HFFc6 (cell line): ENCODE measurements at places on chromosomes 11 and 22. TPM values are rescaled to one million over a fixed set of nuclear protein-coding genes. Genes with fewer than 3 reads are reported as not detected.

- no peak for DNase-seq
These were observed 3.1 kb upstream of the PTS start for GRCh38 chr11:112223121-112223520.

The ZP1 gene
- total RNA-seq, result not detected in 2 replicates

- no peak for DNase-seq
These were observed 11.6 kb upstream of the CACNA1I start for GRCh38 chr22:39558950-39559349.

- DNase-seq, result peak; percentile 23
These were observed 35.3 kb downstream of the BCR start for GRCh38 chr22:23215294-23216241.

DNA sequence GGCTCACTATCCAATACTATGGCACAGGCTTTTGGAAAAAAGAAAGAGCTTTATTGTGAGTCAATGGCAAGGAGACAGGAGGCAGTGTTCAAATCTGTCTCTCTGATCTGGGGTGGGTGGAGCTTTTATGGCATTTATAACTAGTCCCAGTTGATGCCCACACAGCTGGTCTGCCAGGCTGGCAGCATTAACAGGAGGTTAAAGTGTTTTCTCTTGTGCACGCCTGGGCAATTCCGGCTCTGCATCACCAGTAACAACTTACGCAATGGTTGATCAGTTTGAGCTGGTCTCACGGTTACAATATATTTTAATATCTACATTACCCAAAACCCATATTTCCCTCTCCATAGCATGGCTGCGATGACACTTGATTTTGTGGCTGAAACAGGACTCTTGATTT is 15.1 kb upstream of the SMIM38 start:
- DNase-seq, result no peak

GRCh38 chr11:118918128-118918685 is 7.5 kb downstream of the BCL9L start:
- peak; percentile 97 for DNase-seq

DNA sequence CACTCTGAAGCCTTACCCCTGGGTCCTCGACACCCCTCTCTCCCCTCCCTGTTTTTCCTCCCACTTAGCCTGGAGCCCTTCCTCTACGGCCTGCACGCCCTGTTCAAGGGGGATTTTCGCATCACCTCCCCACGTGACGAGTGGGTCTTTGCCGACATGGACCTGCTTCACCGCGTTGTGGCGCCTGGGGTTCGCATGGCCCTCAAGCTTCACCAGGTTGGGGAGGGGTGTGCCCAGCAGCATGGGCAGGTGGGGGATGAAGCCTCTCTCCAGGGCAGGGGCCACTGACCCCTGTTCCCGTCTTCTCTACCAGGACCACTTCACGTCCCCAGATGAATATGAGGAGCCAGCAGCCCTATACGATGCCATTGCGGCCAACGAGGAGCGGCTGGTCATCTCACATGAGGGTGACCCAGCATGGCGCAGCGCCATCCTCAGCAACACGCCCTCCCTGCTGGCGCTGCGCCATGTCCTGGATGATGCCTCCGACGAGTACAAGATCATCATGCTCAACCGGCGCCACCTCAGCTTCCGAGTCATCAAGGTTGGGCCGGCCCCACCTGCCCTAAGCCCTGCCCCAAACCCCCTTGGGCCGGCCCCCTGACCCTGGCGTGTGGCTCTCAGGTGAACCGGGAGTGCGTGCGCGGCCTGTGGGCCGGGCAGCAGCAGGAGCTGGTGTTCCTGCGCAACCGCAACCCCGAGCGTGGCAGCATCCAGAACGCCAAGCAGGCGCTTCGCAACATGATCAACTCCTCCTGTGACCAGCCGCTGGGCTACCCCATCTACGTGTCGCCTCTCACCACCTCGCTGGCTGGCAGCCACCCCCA is 2.8 kb upstream of the SIPA1 start:
- DNase-seq, result no peak

The KCNK7 gene
- 0.26 to 0.30 TPM in 2 of 3 replicates, not detected in the other for total RNA-seq

- DNase-seq, result no peak
These were observed 23.0 kb downstream of the SCN4B start for GRCh38 chr11:118129471-118130172.

DNA sequence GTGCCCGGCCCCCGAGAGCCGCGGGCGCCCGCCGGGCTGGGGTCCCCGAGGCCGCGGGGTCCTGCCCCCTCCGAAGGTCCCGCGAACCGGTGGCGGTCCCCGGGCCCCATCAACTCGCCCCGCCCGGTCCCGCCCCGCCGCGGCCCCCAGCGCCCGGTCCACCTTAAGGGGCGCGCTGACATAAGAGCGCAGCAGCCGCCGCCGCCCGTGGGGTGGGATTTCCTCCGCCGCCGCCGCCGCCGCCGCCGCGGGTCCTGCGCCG is at the start of gene ZDHHC8:
ZDHHC8 (plus strand) TSS at position 208 of the 262 bp plus-strand sequence. CDS start 144 bp downstream, outside the sequence.
- DNase-seq, result no peak

DNA sequence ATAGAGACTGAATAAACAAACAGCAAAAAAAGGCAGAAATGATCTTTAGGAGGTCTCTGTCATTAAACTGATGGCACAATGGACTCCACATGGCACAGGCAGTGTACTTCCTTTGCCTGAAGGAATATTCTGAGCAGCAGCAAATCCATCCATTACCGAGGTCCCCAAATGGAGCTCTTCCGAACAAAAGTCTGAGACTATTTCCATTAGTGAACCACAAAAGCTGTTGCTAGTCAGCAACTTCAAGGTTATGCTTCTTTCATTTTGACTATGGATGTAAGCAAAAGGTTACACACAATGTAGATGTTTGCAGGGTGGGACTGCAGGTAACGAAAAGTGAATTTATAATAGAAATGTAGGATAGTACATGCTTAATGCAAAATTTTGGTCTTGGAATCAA is 14.5 kb downstream of the NARS2 start:
- no peak for DNase-seq

DNA sequence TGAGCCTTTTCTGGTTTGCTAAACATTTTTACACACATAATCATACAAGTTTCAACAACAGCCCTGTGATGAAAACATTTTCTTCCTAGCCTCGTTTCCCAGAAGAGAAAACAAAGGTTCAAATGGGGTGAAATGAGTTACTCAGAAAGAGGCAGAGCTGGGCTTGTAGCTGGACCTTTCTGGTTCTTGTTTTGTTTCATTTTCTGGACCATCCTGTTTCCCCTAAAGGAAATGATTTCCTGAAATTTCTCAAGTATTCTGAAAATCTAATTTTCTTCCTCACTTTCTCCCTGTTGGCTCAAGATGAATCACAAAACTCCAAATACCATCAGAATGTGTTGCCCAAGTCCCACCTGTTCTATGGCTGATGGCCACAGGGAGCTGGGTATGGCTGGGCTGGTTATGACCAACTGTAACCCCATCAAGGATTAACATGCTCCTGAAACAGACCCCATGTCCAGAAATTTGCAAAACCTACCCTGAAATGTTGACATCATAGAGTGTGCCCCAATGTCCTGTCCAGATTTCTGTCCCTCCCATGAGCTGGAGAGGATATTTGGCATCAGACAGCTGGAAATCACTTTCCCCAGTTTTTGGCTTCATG is 6.7 kb upstream of the APOL4 start:
- DNase-seq, result no peak

GRCh38 chr22:36546092-36546804 is 17.3 kb upstream of the EIF3D start:
- peak; percentile 36 for DNase-seq

The HTR3B gene
- total RNA-seq, result not detected in 3 replicates

The CAVIN3 gene
- 127 to 199 TPM (median 140 TPM) in 3 replicates for total RNA-seq

The OSBPL5 gene
- 35.6 to 39.8 TPM (median 37.2 TPM) in 3 replicates for total RNA-seq

The RIC3 gene
- total RNA-seq, result not detected in 3 replicates

DNA sequence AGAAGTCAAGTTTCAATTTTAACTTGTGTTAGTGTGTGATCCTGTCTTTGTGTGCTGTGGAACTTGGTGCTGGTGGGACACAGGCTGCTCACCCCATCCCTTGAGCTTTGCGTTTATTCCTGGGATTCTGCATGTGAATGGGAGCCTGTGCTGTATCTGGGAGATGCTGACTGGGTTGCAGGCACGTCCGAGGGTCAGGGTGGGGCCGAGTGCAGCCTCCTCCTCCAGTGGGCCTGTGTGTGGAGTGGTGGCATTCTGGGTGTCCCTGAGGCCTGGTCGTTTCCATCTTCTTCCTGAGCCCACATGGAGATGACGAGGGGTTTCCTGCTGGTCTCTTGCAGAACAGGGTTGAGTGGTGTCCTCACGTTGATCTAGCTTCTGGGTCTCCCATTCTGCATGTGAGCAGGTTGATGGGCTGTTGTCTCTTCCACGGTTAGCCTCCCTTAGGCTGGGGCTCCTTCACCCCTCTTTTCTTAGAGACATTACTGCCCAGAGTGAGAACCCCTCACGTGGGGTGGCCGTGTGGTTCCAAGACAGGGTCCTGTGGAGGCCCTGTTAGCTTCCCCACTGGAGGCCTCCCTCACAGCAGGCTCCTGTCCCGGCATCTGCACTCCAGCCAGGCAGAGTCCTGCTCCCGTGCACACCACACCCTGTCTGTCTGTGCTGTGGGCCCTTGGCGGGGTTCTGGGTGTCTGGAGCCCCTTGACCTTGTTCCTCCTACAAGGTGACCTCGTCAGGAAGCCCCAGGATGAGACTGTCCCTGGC is 4.9 kb downstream of the PTDSS2 start:
- no peak for DNase-seq

DNA sequence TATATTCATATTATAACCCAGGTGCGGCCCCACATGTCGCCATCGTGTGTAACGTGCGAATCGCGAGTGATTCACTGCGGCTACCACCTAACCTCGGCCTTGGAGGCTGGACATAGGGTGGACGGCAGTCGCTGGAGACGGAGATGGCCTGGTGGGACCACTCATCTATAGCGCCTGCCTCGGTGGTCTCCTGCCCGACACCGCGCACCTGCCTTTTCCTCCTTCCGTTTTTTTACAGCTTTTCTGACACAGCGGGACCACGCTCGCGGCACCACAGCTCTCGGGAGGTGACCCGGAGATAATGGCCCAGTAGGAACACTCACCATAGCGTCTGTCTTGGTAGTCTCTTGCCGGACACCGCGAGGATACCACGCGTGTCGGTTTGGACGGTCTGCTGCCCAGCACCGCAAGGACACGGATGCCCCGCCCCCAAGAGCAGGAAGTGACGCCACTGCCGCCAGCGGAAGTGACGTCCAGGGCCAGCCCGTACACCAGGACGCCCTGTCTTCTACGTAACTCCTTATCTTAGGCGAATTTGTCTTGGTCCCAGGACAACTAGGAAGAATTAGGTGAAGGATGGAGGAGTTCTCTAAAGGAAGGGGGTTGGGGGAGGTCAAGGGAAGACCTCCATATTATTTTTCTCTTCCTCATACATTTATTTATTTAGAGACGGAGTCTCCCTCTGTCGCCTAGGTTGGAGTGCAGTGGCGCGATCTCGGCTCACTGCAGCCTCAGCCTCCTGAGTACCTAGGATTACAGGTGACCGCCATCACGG is 6.4 kb downstream of the SNU13 start:
- DNase-seq, result peak; percentile 85

DNA sequence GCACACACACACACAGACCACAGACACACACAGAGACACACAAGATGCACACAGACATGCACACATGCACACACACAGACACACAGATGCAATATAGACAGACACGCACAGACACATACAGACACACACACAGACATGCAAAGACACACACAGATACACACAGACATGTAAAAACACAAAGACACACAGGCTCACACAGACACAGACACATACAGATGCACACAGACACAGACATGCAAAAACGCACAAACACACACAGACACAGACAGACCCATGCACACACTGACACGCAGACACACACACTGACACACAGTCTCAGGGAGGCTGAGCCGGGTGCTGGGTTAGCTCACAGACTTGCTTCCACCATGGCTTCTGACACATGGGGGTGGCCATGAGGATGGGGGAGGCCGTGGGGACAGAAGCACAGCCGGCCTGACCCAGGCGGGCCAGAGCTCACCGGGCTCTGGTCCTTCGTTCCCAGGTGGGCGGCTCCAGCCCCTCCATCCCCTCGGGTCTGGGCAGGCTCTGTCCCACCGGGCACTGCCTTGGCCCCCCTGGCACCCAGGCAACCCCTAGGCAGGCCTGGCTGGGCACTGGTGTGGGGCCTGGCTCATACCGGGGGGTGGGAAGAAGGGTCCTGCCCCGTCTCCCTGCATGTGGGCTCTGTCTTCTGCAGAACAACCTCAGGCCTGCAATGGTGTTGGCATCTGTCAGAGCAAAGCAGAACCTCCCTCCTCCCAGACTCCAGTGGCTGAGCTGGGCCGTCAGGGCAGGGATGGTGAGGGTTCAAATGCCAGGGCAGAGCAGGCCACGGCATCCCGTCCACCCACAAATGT is 1489.5 kb downstream of the BRD1 start:
- no peak for DNase-seq

- no peak for DNase-seq
These were observed 14.4 kb downstream of the USH1C start for GRCh38 chr11:17529844-17530185.

DNA sequence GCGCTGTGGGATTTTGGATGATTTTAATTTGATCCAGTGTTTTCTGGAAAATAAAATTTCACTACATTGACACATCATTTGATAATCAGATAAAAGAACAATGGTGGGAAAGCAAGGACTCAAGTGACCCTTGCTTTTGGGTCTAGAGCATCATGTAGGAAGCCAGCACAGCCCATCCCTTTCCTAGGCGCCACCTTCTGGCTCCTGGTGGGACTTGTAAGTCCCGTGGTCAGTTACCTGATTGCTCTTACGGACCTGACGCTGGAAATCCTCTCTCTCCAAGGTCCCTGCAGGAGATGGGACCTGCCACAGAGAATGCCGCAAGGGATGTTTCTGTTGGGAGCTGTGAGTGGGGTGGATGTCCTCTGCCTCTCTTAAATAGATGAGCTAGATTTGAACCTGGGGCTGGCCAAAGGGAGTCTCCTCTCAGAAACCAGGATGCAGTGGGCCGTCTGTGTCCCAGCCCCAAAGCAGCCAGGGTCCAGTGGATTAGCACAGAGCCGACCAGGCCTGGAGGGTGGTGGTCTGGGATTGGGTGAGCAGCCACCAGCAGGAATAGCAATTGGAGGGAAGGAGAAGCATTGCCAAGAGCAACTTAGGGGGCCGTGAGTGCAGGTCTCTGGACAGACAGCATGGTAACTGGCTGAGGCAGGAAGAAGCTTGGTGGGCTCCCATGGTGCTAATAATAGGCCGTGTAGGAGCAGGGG is 21.7 kb downstream of the TIMP3 start:
- DNase-seq, result no peak

GRCh38 chr11:61125310-61125684 is 23.0 kb downstream of the CD5 start:
- DNase-seq, result no peak

DNA sequence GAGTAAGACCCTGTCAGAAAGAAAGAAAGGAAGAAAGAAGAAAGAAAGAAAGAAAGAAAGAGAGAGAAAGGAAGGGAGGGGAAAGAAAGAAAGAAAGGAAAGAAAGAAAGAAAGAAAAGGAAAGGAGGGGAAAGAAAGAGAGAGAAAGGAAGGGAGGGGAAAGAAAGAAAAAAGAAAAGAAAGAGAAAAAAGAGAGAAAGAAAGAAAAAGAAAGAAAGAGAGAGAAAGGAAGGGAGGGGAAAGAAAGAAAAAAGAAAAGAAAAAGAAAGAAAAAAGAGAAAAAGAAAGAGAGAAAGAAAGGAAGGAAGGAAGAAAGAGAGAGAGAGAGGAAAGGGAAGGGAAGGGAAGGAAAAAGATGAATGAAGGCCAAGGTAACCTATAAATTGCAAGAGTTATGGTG is 47.2 kb upstream of the SLC22A12 start:
- DNase-seq, result no peak

- peak; percentile 50 for DNase-seq
These were observed 9.8 kb downstream of the PDHX start for GRCh38 chr11:34926101-34926830.

The BEST1 gene
- 0.73 to 1.9 TPM (median 0.74 TPM) in 3 replicates for total RNA-seq
